Activated T-cell treated with anti-CD3 and anti-CD28 coated beads for 24 hours (primary cell): ENCODE measurements at places on chromosomes 2 and 18.
A peak's percentile ranks its signal among the peaks of the same experiment; 100 is the strongest.

GRCh38 chr2:6657855-6658254, 207.9 kb downstream of the CMPK2 start:
- DNase-seq, result no peak

DNA sequence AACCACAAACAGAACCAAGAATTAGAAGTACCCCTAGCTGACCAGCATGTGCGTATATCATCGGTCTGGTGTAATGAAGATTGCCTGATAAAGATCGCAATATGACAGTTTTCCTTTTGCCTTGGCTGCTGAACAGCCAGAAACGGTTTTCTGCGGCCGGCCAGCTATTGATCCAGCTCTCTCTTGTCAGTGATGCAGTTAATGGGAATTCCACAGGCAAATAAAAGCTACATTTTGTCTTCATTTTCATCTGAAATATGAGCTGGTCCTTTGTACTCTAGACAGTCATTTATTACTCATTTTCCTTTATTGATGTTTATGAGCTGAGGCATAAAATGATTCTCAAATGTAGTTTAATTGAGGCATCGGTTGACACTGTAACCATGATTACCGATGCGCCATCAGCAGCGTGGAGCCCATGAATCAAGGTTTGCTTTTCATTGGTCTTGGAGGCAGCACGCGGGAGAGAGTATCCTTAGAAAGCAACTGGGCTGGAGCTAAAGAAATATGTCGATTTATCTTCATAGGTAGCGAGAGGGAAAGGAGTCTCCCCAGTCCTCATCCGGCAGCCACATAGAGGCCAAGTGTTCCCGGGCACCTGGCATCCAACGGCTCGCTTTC, 535.2 kb downstream of the GALR1 start:
- no peak for DNase-seq

DNA sequence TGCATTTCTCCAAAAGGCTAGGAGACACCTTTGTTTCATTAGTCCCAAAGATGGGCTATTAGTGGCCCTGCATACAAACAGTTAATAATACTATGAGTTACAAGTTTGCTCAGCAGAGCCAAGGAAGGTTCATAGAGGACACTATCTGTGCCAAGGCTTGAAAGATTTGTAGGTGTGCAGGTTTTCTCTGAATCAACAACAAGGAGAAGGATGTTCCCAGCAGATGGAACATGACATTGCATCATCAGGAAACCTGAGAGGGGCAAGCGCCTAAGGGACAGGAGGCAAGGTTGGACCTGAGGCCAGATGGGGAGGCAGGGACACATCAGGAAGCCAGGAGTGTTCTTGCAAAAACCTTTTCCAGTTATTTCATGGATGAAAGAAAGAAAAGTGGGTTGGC, 35.4 kb upstream of the STK17B start:
- DNase-seq, result no peak

DNA sequence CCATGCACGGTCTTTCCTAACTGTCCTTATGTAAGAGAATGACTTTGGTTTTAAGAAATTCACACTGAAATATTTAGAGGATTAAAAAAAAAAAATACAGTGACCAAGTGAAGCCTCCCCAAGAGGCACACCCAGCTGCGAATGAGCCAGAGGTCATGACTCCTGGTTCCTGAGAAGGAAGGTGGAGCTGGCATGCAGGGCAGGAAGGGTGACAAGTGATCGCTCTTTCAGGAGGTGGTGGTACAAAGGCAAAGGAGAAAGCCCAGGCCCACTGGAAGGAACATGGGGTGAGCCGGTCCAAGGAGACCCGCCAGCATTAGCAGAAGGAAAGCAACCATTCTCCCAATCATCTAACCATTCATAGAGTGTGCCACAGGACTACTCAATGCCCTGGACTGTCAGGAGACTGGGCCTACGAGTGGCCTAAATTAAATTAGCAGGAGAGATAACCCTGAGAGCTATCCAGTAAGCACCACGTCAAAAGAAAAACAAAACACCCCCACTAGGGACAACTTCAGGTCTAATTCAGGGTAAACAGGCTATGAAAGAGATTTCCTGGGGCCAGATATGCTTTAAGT, 7.8 kb downstream of the INO80C start:
- DNase-seq, result no peak

GRCh38 chr18:13455960-13456481, 237.5 kb downstream of the LDLRAD4 start:
- DNase-seq, result peak; percentile 37

DNA sequence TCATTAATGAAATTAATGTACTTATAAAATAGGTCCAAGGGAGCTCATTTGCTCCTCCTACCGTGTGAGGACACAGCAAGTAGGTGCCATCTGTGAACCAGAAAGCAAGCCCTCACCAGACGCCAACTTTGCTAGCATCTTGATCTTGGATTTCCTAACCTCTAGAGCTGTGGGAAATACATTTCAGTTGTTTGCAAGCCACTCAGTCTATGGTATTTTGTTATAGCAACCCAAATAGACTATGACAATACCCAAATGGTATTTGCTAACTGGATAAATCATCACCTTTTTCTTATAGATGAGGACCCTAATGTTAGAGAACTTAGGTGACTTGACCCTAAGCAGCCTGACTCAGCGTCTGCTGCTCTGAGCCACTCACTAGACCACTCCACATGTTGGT, 379.6 kb downstream of the HRH4 start:
- DNase-seq, result no peak

DNA sequence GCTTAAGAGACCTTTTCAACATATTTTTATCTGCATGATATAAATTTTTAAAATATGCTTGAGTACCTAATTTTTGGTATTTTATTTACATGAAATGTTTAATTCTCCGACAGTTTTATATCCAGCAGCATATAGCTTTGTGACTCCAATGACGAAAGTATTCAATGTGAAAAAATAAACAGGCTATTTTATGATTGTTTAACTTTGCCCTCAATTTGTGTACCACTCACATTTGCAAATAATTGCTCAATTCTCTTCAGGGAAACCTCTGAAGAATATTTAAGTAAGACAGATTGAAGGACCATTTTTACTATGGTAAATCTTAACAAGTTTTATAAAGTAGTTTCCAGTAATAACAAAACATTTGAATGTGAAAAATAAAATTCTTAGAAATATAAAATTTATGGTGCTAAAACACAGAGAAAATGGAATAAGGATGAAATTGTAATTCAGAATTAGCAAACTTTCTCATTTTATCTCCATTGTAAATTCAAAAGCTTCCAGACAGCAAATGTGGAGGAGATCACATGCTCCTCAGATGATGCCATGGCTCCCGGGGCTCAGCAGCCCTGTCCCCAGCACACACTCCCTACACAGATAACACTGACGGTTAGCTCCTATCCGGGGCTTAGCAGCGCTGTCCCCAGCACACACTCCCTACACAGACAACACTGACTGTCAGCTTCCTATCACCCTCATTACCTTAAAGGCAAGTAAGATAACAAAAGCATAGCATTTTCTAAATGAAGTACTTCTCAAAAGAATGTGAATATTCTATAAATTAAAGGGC, 39.7 kb downstream of the SH3YL1 start:
- DNase-seq, result no peak

GRCh38 chr2:3520591-3520990, 1.3 kb upstream of the ADI1 start:
- DNase-seq, result no peak

DNA sequence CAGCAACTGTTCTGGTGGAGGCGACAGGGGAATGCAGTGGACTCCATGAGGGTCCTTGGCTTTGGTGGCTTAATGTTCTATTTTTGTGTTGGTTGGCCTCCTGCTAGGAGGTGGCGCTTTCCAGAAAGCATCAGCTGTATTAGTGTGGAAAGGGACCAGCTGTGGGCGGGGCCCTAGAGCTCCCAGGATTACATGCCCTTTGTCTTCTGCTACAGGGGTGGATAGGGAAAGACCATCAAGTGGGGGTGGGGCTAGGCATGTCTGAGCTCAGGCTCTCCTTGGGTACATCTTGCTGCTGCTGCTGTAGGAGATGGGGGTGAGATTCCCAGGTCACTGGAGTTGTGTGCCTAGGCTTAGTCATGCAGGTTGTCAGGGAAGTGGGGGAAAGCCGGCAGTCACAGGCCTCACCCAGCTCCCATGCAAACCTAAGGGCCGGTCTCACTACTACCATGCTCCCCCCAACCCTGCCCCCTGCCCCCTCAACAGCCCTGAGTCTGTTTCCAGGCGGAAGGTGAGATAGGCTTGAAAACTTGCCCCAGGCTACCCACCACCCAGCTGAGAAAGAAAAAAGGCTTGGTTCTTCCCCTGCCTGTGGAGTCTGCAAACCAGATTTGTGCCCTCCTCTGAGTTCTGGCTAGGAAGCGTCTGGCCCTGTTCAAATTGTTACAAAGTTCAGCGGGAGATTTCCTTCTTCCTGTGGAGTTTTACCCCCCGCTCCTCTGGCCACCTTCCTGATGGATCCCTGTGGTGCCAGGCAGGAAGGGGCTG, 141.3 kb upstream of the LYPD1 start:
- DNase-seq, result no peak

DNA sequence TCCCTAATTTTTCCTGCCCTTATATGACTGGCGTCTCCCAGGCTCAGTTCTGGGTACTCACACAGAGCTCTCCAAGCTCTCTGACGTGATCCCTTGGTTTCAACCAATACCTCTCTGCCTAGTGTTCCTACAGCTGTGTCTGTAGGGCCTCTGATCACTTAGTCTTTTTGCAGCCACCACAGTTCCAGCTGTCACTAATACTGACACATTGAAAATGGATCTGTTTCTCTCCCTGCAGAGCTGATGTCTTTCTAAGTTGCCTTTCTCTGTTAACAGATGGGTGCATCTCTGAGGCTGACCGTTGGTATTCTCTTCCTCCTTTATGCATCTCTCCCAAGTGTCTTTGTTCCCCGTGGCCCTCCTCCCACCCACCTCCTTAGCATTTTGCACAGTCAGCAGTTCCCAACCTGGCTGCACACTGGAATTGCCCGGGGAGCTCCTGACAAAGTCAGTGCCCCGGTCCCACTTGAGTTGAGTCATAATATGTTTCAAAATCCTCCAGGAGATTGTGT, 62.5 kb downstream of the CERS6 start:
- no peak for DNase-seq

- no peak for DNase-seq
Observed at GRCh38 chr2:110755491-110756078, 23.2 kb downstream of the ACOXL start.

GRCh38 chr2:96969321-96969720, 17.1 kb downstream of the FAM178B start:
- DNase-seq, result no peak

DNA sequence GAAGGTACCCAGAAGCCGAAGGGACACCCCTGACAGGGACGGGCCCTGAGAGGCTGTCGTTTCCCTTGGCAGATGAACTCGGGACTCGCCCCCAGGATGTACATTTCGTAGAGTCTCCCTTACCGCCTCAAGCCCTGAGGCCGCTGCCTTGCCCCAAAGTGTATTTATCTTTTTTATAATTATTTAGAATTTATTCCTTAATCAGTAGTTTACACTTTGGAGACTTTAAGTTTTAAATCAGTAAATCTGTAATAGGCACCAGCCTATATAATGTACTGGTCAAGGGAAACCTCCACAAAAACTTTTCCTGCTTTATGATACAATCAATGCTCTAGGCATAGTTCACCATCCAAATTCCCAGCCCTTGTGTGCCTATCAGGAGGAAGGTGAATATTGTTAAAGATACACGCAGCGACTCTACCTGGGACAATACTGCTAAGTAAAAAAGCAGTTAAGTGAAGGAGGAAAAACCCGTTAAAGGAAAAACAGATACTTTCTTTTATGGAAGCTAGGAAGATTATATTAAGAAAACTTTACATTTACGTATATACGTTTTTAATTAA, 848 bp downstream of the VRK2 start:
- no peak for DNase-seq

GRCh38 chr2:88472811-88473210, 20.3 kb upstream of the FOXI3 start:
- DNase-seq, result no peak

DNA sequence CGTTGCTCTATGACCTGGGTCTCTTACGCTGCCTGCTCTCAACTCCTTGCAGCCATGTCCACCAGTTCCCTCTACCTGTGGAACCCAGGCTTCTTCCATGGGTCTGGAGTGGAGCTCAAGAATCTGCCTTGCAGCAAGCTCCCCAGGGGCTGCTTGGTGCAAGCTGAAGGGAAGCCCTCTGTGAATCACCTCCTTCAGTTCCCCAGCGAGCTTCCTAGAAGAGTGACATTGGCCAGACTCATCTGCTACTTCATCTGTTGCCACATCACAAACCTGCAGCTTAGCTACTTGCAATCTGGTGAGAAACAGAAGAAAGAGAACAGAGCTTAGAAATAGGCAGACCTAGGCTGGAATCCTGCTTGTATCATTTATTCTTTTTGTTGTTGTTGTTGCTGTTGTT, 9.8 kb upstream of the EFR3B start:
- DNase-seq, result no peak

DNA sequence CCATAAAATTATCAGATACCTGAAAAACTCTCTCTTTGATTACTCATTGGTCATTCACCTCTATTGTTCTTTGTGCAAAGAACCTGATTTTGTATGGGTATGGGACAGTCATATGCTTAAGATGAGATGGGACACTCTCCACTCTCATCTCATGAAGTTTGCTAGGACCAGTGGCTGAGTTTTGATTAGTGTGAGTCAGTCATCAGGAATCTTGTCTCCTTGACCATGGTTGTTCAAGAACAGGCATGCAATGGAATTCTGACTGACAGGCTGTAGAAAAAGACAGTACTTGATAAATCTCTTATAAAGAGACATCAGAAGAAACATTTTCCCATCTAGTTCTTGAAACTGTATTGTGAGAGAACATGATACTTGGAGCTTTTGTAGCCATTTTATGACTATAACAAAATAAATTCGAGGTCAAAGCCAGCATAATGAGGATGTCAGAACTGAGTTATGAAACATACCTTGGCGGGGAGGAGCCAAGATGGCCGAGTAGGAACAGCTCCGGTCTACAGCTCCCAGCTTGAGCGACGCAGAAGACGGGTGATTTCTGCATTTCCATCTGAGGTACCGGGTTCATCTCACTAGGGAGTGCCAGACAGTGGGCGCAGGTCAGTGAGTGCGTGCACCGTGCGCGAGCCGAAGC, 367.0 kb downstream of the NR4A2 start:
- DNase-seq, result no peak

DNA sequence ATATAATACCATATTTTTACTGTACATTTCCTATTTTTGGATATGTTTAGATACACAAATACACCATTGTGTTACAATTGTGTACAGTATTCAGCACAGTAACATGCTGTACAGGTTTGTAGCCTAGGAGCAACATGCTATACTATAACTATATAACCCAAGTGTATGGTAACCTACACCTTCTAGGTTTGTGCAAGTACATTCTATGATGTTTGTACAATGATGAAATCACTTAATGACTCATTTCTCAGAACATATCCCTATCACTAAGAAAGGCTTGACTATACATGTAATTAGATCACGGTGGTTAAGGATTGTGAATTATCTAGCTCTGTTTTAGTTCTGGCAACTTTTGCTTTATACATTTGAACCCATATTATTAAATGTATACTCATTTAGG, 31.3 kb downstream of the NPHP1 start:
- DNase-seq, result no peak

DNA sequence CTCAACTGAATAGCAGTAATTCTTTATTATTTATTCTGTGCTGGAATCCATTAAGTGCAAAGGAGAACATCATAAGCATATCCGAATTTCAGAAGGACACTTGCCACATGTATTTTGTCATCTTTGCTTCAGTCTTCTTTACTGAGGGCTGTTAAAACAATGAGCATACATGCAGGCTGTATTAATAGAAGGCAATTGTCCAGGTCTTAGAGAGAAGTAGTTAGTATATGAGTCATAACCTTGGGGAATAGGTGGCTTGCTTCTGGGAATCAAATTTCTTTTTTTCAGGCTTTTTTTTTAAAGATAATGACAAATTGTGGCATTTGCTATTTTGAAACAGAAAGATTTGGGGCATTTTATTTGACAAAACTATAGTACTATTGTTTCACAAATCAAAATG, 773.5 kb downstream of the CNTNAP5 start:
- no peak for DNase-seq
